WTC11 (cell line): ENCODE measurements at places on chromosomes 7 and 10. TPM values are rescaled to one million over a fixed set of nuclear protein-coding genes. Genes with fewer than 3 reads are reported as not detected.

DNA sequence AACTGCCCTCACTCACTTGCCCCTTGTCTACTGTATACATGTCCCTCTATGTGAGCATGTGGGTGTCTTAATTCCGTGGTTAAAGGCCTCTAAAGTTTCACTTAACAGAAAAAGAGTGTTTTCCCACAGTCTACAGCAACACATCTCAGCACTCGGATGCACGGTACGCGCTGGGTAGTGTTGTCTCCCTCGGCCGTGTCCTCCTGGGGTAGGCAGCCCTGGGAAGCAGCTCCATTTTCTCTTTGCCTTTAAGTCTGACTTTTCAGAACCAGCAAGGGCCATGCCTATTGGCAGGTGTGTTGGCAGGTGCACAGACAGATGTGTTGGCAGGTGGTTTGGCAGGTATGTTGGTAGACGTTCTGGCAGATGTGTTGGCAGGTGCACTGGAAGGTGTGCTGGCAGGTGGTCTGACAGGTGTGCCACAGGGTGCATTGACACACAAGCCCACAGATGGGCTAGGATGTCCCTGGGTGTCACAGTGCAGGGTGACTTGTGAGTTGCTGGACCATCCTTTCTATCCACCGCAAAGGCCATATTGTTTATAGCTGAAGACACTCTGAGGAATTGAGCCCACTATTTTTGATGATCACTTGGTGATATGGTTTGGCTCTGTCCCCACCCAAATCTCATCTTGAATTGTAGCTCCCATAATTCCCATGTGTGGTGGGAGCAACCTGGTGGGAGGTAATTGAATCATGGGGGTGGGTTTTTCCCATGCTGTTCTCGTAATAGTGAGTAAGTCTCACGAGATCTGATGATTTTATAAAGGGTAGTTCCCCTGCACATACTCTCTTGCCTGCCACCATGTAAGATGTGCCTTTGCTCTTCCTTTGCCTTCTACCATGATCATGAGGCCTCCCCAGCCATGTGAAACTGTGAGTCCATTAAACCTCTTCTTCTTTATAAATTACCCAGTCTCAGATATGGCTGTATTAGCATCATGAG lies 296.9 kb downstream of the TNS3 start:
- DNase-seq = no peak
- H3K4me3 ChIP-seq = no peak overlapping the region
- peaks cover 27% of the 10 kb centered on the region for H3K36me3 ChIP-seq
- no peaks in the 10 kb centered on the region for H3K27me3 ChIP-seq
- H3K4me1 ChIP-seq = no peaks in the 10 kb centered on the region

DNA sequence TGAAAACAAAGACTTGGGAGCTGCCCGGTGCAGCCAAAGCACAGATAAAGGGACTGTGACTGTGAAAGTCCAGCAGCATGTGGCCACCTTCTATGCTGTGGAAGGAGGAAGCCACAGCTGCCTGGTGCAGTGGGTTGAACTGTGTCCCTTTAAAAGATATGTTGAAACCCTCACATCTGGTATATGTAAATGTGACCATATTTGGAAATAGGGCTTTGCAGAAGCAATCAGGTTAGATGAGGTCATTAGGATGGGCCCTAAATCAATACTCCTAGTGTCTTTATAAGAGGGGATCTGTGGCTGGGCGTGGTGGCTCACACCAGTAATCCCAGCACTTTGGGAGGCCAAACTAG lies 136.9 kb downstream of the GLI3 start:
- H3K27me3 ChIP-seq = peaks cover 29% of the 10 kb centered on the region
- H3K4me1 ChIP-seq = peaks cover 32% of the 10 kb centered on the region
- no peak overlapping the region for H3K27ac ChIP-seq
- no peak overlapping the region for H3K4me3 ChIP-seq

GRCh38 chr10:69056129-69056528 lies 31.8 kb upstream of the SRGN start:
- no peaks in the 10 kb centered on the region for H3K36me3 ChIP-seq
- peaks cover 20% of the 10 kb centered on the region for H3K4me1 ChIP-seq
- no peak for DNase-seq
- H3K4me3 ChIP-seq = no peak overlapping the region
- peaks cover 3% of the 10 kb centered on the region; the same call in 1 of the 2 replicates for H3K27me3 ChIP-seq

DNA sequence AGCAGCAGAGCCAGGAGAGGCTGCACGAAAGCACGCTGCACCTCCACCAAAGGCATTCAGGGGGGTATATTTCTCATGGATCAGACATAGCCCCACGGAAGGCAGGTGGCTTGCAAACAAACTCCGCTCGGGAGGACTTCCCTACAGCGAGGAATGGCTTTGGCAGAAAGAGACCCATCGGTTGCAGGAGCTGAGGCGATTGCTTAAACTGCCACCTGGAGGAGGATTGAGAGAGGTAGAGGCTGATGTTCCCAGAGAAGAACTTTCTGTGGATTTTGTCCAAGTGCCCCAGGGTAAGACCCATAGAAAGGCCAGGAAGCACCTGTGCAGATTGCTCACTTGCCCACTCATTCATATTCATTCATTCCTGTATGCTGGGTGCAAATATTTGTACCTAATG lies 89.1 kb downstream of the NEUROD6 start:
- 0 out of 2 replicates have a peak, but pooled peaks cover 2% of the 10 kb centered on the region for H3K36me3 ChIP-seq
- no peaks in the 10 kb centered on the region for H3K27me3 ChIP-seq
- peaks cover 32% of the 10 kb centered on the region for H3K4me1 ChIP-seq
- no peak overlapping the region for H3K27ac ChIP-seq
- no peak overlapping the region for H3K4me3 ChIP-seq
- no peak for DNase-seq

DNA sequence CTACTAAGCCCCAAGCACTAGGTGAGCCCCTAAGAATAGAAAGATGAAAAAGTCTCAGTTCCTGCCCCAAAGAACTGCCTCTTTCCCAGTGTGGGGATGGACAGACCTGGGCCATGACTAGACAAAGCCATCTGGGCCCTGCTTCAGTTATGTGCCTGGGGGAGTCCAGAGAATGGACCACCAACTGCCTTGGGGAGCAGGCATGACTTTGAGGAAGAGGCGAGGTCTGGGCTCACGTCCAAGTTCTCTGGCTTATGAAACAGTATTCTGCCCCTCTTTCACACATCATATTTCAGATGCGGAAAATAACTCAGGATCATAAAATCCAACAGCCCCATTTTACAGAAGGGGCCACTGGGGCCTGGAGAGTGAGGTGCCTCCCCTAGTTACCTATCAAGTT lies 80.3 kb downstream of the PLXNA4 start:
- H3K27ac ChIP-seq = no peak overlapping the region
- peaks cover 8% of the 10 kb centered on the region for H3K4me1 ChIP-seq
- H3K27me3 ChIP-seq = no peaks in the 10 kb centered on the region
- DNase-seq = no peak
- H3K36me3 ChIP-seq = no peaks in the 10 kb centered on the region

DNA sequence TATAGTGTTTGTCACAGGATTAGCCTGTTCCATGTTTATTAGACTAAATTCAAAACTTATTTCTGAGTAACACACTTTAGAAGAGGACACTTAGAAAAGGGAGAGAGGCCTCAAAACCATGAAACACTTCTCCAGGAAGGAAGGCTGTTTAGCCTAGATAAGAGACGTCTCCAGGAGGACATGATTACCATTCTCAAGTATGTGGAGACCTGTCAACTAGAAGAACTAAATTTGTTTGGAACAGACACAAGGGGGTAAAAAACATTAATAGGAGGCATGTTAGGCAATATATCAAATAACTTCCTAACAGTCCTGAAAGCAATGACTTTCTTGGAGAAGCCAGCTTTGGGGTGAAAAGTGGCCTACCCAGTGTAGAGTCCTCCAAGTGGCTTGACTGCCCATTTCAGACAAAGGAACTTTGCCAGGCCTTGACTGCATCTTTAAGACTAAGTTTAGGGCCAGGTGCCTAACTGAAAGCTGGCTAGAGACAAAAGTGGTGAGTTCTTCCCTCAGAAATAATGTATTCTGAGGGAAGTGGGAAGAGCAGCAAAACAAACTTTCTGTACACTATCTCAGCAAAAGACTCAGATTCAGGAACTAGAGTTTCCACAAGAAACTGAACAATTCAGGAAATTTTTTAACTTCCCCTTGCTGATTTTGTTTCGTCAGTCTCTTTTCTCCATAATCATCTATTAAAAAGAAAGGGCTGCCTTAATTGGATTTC lies 11.8 kb downstream of the NCOA4 start:
- H3K36me3 ChIP-seq = peaks cover 15% of the 10 kb centered on the region
- H3K4me3 ChIP-seq = no peak overlapping the region
- H3K27me3 ChIP-seq = no peaks in the 10 kb centered on the region

DNA sequence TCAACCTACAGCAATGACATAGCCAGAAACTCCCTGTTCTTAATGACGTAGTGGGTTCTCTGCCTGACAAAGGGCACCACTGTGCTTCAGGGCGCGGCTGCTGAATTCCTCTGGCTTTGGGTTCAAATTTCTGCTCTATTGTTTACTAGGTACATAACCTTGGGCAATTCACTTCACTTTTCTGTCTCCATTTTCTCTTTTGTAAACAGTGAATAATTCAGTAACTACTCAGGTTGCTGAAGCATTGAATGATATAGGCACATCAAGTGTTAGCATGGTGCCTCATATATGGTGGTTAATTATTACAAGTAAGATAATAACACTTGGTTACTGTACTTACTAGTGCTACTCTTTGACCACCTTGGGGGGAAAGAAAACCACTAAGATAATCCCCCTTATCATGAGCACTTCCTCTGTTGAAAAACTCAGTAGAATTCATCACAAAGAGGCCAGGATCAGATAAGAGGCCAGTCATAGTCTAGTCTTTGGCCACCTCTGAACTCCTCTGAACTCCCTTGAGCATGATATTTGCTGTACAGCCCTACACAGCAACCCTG lies 92.0 kb upstream of the AHR start:
- no peak overlapping the region for H3K4me3 ChIP-seq
- H3K36me3 ChIP-seq = no peaks in the 10 kb centered on the region
- H3K27me3 ChIP-seq = no peaks in the 10 kb centered on the region
- peaks cover 3% of the 10 kb centered on the region; the same call in 1 of the 2 replicates for H3K4me1 ChIP-seq
- DNase-seq = no peak
- no peak overlapping the region for H3K27ac ChIP-seq

GRCh38 chr10:61406736-61407135 lies 46.4 kb downstream of the TMEM26 start:
- H3K4me1 ChIP-seq = peaks cover 52% of the 10 kb centered on the region
- no peaks in the 10 kb centered on the region; the same call in 1 of the 2 replicates for H3K36me3 ChIP-seq
- H3K27ac ChIP-seq = no peak overlapping the region
- no peaks in the 10 kb centered on the region for H3K27me3 ChIP-seq
- H3K4me3 ChIP-seq = no peak overlapping the region

DNA sequence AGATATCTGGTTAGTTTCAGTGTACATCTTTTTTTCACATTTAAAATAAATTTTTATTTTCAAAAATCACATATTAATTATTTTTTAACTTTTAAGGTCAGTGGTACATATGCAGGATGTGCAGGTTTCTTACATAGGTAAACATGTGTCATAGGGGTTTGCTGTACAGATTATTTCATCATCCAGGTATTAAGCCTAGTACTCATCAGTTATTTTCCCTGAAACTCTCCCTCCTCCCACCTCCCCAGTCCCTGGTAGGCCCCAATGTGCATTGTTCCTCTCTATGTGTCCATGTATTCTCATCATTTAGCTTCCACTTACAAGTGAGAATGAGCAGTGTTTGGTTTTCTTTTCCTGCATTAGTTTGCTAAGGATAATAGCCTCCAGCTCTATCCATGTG lies 323.0 kb downstream of the C7orf25 start:
- H3K36me3 ChIP-seq = peaks cover 54% of the 10 kb centered on the region
- peaks cover 2% of the 10 kb centered on the region; the same call in 1 of the 2 replicates for H3K27me3 ChIP-seq
- H3K4me3 ChIP-seq = no peak overlapping the region
- H3K4me1 ChIP-seq = peaks cover 2% of the 10 kb centered on the region
- no peak for DNase-seq

DNA sequence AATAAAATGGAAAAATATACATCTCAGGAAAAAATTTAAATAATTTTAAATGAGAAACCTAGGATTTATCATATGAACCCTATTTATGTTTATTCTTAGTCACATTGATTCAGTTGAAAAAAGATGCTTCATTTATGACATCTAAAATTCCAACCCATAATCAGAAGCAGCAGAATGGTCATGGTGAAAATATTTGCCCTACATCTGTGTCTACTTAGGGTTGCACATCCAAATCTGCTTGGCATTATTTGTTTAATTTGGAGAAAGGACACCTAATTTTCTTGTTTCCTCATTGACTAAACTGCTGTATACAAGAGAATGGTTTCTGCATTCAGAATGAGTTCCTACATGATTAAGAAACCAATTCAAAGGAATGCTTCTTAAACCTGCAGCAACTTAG lies 72.9 kb upstream of the SKAP2 start:
- H3K4me1 ChIP-seq = peaks cover 22% of the 10 kb centered on the region
- H3K27me3 ChIP-seq = peaks cover 3% of the 10 kb centered on the region
- H3K27ac ChIP-seq = no peak overlapping the region
- H3K4me3 ChIP-seq = no peak overlapping the region
- DNase-seq = no peak
- peaks cover 18% of the 10 kb centered on the region for H3K36me3 ChIP-seq

GRCh38 chr7:38748056-38748610 lies 117.0 kb upstream of the AMPH start:
- peaks cover 27% of the 10 kb centered on the region for H3K4me1 ChIP-seq
- H3K36me3 ChIP-seq = peaks cover 18% of the 10 kb centered on the region
- no peak overlapping the region for H3K27ac ChIP-seq
- no peak overlapping the region for H3K4me3 ChIP-seq
- DNase-seq = no peak

DNA sequence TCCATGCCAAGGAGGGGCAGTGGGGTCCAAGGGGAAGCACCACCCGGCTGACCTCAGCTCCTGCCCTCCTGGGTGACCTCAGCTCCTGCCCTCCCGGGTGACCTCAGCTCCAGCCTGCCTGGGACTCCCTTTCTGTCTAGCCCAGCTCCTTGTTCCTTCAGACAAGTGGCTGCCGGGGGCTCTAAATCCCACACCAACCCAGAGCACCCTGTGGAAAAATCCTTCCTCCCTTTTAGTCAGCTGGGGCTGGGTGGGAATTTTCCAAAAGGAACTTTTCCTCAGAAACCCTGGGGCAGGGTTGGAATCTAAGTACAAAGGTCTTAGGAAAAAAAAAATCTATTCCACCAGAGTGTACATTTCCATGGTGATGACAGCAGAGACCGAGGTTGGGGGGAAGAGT lies 36.3 kb downstream of the AKR1B1 start:
- H3K4me3 ChIP-seq = no peak overlapping the region
- no peaks in the 10 kb centered on the region for H3K27me3 ChIP-seq
- no peak for DNase-seq
- no peaks in the 10 kb centered on the region for H3K36me3 ChIP-seq
- H3K27ac ChIP-seq = no peak overlapping the region

DNA sequence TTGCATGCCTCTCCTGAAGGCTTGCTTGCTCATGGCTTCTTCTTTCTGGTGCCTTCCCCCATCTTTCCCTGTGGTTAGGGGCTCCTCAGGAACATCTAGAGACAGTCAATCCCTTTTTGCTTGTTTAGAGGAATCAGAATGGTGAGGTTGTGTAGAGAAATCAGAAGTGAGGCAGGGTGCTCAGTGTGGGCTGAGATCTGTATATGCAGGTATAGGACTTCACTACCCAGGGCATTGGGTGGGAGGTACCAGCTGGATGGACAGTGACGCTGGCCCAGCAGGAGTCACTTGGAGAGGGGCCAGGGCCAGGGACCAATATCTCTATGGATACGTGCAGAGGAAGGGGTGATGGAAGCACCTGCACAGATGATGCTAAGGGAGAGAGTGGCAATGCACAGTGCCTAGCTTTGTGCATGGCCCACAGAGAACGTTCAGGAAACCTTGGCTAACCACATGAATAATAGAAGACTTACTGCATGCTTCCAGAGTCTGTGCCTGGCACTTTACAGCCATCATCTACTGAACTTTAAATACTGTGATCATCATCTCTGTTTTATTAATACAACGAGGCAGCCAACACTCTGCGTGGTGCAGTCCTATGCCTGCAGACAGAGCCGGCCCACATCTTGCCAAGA lies 255.2 kb downstream of the ABCA13 start:
- H3K27me3 ChIP-seq = no peaks in the 10 kb centered on the region
- DNase-seq = no peak
- H3K4me1 ChIP-seq = peaks cover 15% of the 10 kb centered on the region
- no peak overlapping the region for H3K27ac ChIP-seq
- H3K36me3 ChIP-seq = 0 out of 2 replicates have a peak, but pooled peaks cover under 1% of the 10 kb centered on the region

Gene NT5C3A
- total RNA-seq = 15.0 to 18.6 TPM (median 15.9 TPM) in 3 replicates

Gene CLCN1
- total RNA-seq = 0.23 to 0.46 TPM (median 0.28 TPM) in 3 replicates

Gene PRKRIP1
- total RNA-seq = 27.5 to 34.4 TPM (median 30.1 TPM) in 3 replicates
